GM23248 (cell line): ENCODE measurements at places on chromosomes 3 and 15.

GRCh38 chr3:30266524-30266923 is 339.9 kb upstream of the TGFBR2 start:
- peak; percentile 6 for DNase-seq

- peak; percentile 82 for DNase-seq
These were observed 129.3 kb downstream of the EEFSEC start for GRCh38 chr3:128282380-128283196.

GRCh38 chr15:45572617-45573016 is 14.6 kb upstream of the BLOC1S6 start:
- DNase-seq: no peak

GRCh38 chr15:79078763-79079410 is 11.7 kb downstream of the RASGRF1 start:
- no peak for DNase-seq

- no peak for DNase-seq
These were observed 17.3 kb downstream of the RNF168 start for GRCh38 chr3:196486263-196486662.

- DNase-seq: no peak
These were observed 11.2 kb upstream of the FAM174B start for GRCh38 chr15:92666780-92667179.

- DNase-seq: no peak
These were observed 172 bp downstream of the ITPKA start for GRCh38 chr15:41493902-41494189.

DNA sequence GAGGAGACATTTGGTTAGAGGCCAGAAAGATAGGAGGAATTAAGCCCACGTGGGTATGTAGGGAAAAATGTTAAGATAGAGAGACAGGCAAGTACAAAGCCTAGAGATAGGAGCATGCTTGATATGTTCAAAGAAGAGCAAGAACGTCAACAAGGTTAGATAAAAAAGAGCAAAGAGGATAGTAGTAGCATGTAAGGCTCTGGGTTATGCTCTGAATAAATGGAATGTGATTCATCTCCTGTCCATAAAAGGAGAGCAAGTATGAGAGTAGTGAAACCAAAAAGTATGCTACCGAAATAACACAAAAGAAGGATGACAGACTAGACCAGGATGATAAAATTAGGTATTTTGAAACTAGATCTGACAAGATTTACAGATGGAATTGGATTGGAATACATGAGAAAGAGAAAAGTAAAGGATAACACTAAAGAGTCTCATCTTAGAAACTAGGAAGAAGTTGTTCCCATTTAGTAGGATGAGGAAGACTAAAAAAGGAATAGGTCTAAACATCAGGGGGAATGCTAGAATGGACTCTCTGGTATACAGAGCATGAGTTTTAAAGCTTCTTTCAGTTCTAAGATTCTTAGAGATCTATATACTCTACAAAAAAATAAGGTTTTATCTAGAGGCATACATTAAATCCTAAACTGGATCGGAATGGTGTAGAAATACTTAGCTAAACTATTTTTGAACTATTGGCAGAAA is 59.1 kb downstream of the TRPM7 start:
- peak; percentile 57 for DNase-seq

DNA sequence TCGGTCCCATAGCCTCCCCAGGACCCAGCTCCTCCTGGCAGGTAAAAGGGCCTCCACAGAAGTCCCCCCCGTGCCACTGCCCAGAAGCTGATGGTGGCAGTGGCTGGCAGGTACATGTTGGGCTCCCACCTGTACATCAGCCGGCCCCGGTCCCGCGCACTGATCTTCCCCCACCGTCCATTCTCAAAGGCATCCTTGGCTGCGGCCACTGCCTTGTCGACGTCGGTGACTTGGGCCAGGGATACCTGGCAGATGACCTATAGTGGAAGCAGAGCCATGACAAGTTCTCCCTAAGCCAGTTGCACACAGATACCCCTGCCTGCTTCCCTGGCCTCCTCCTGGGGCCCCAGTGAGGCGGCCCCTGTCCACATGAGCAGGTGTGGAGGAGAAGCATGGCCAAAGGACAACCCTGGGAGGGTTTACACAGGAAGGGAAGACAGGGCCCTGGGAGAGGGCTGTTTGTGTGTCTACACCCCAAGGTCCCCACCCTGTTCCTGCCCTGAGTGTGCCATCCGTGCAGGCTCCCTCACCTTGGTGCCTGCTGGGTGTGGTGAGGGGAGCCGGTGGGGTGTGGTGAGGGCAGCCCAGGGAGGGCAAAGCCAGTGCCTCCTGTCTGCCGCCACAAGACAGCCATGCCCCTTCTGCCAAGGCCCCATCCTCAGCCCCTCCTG is 44.8 kb downstream of the ALDH1L1 start:
- DNase-seq: no peak

- peak; percentile 71 for DNase-seq
These were observed 501.5 kb upstream of the THBS1 start for GRCh38 chr15:39079296-39079847.

DNA sequence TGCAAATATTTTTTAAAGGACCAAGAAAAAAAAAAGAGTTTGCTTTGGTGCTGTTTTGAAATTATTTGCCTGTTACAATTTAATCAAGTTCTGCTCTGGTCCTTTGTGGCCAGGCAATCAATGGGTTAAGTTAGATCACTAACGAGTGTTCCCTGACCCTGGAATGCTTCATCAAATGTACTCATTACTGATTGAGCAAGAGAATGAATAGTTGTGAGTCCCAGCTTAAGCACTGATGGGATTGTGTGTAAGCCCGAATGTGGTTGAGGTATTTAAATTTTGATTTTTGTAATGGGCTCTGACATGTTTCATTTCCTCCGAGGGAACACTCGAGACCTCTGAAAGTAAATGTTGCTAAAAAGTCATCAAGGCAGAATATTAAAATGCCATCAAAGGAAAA is 699.1 kb downstream of the MCTP2 start:
- DNase-seq: no peak

DNA sequence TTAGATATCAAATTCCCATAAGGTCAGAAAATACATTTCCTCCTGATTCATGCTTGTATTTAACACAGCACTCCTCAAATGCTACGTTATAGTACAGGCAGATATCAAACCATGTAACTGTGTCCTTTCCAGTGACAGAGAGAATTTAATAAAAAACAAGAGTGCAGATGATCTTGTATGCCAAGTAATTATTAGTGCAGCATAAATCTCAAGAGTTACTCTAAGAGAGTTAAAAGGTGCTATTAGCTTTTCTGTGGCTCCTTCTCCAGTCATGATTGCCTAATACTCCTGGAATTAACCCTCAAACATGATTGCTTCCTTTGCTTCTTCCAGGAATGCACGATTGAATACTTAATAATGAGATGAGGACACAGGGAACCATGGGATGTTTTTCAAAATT is 413.0 kb upstream of the DPH6 start:
- DNase-seq: no peak

- peak; percentile 83 for DNase-seq
These were observed 1.5 kb downstream of the CCK start for GRCh38 chr3:42264399-42265058.
